ENCODE measurements at places on chromosomes 2 and 18.

DNA sequence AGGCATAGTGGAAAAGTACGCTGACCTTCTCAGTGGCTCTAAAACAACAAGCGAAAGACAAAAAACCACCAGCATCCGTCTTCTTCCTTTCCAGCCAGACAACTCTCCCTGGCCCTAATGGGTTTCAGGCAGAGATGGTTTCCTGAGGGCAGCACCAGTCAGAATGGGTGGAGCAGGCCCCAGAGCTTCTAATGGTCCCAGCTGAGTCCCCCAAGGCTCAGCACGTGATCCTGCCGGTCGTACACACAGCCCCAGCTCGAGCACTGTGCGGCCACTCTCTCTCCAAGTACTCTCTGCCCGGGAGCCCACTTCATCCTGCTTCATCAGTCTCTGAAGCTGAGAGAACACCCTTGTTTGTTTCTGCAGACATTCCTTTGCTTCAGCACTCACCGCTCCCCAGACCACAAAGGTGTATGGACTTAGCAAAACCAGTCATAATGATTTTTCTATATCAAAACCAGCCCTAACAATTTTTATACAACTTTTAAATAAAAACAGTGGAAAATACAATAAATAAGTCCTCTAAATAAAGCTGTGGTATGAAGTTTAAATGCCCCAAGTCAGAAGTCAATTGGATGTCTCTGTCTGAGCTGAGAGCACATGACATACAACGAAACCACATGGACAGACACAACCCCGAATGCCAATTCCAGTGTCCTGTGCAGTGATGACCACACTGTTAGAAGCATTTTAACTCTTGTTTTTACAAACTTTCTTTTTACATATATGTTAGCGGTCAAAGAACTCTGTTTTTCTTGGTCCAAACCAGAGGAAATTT, 63.9 kb downstream of the PARD6G start:
- H3K27ac ChIP-seq = no peak overlapping the region
- no peaks in the 10 kb centered on the region for H3K4me1 ChIP-seq
- H3K36me3 ChIP-seq = no peaks in the 10 kb centered on the region
- no peaks in the 10 kb centered on the region for H3K27me3 ChIP-seq

GRCh38 chr18:78527984-78528383, 451.6 kb upstream of the SALL3 start:
- H3K27ac ChIP-seq = no peak overlapping the region
- H3K27me3 ChIP-seq = no peaks in the 10 kb centered on the region
- H3K4me1 ChIP-seq = no peaks in the 10 kb centered on the region
- no peak overlapping the region for H3K4me3 ChIP-seq

- no peaks in the 10 kb centered on the region for H3K4me1 ChIP-seq
- H3K27me3 ChIP-seq = no peaks in the 10 kb centered on the region
- H3K36me3 ChIP-seq = peaks cover 3% of the 10 kb centered on the region
- no peak for DNase-seq
These were observed 679.8 kb upstream of the NRXN1 start for GRCh38 chr2:51711766-51712165.

DNA sequence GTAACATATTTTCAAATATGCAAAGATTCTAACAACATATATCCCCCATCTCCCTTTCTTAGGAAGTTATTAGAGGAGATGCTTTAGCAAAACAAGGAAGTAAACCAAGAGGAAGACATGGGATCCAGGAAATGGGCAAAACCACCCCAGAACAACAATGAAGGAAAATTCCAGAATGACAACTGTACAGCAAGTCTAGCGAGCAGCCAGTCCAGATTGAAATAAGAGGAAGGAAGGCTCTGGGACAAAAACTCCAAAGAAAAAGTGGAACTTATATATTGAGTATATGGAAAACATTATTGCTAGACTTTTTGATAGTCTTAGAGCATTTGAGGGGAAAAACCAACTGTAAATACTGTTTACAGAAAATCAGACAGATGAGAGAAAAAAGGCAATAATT, 2.9 kb upstream of the ARPC2 start:
- no peaks in the 10 kb centered on the region for H3K27me3 ChIP-seq
- no peak overlapping the region for H3K27ac ChIP-seq
- H3K4me3 ChIP-seq = no peak overlapping the region
- DNase-seq = no peak
- H3K4me1 ChIP-seq = 0 out of 2 replicates have a peak, but pooled peaks cover 4% of the 10 kb centered on the region

DNA sequence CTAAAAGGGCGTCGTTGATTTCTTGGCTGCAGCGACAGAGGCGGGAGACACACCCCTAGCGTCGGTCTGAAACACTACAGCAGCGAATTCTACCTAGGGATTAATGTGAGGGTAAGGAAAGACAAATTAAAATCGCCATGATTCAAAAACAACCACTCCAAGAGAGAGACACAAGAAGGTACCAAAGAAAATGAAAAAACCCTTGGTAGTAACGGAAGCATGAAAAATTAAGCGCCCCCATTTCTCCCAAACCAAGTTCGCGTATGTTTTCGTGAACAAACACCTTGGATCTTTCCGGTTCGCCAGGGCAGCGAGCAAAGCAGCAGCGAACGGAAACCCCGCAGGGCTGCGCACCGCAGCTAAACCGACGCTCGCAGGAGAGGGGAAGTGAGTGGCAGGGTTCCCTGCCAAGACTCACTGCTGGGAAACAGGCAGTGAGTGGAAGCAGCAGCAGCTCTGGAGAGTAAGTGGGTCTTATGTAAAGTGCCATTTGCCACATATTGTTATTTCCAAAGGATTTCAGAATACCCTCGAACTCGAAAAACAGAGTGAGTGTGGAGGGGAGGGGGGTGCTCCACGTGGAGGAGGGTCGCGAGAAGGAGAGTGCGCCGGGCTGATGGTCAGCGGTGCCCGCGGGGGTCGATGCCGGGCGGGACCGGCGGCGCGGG, 1.0 kb downstream of the PPP3R1 start:
- H3K4me3 ChIP-seq = peak overlapping the region; percentile 94
- peak; percentile 70 for DNase-seq
- no peaks in the 10 kb centered on the region for H3K36me3 ChIP-seq
- peak overlapping the region; percentile 55 for H3K27ac ChIP-seq
- H3K4me1 ChIP-seq = peaks cover 5% of the 10 kb centered on the region
- H3K27me3 ChIP-seq = no peaks in the 10 kb centered on the region

DNA sequence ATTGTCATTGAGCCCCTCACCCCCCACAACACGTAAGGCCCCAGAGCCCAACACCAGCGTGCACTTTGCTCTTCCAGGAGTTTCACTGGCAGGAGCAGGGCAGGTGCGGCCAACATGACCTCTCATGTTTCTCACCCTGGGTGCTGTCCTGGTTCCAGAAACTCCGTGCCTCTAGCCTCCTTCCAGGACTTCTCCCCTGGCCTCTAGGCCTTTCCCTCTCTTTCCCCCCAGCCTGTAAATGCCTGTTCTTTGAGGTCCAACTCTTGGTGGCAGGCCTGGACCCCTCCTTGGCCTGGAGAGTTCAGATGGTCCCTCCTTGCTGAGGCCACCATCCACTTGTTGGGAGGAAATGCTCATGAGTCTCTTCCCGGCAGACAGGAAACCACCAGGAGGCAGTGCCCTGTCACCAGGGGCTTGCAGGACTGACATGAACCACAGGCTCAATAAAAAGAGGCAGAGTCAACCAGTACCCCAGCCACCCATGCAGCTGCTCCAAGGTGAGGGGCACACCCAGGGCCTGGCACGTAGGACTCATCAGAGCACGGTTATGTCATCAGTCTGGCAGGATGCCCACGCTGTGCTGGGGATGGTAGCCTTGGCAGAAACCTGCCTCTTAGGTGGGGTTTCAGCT, 1.5 kb downstream of the MALL start:
- H3K27me3 ChIP-seq = peaks cover 8% of the 10 kb centered on the region
- DNase-seq = no peak
- H3K4me3 ChIP-seq = no peak overlapping the region
- no peak overlapping the region for H3K27ac ChIP-seq
- H3K36me3 ChIP-seq = no peaks in the 10 kb centered on the region

GRCh38 chr2:227280895-227281294, 44.2 kb upstream of the MFF start:
- no peak for DNase-seq
- H3K27me3 ChIP-seq = no peaks in the 10 kb centered on the region
- no peaks in the 10 kb centered on the region for H3K4me1 ChIP-seq
- H3K4me3 ChIP-seq = no peak overlapping the region
- no peaks in the 10 kb centered on the region for H3K36me3 ChIP-seq
- H3K27ac ChIP-seq = no peak overlapping the region

- DNase-seq = no peak
- H3K36me3 ChIP-seq = no peaks in the 10 kb centered on the region
- H3K4me3 ChIP-seq = no peak overlapping the region
- H3K27ac ChIP-seq = no peak overlapping the region
- no peaks in the 10 kb centered on the region for H3K27me3 ChIP-seq
- no peaks in the 10 kb centered on the region for H3K4me1 ChIP-seq
These were observed 26.7 kb upstream of the PRLH start for GRCh38 chr2:237539681-237540080.

DNA sequence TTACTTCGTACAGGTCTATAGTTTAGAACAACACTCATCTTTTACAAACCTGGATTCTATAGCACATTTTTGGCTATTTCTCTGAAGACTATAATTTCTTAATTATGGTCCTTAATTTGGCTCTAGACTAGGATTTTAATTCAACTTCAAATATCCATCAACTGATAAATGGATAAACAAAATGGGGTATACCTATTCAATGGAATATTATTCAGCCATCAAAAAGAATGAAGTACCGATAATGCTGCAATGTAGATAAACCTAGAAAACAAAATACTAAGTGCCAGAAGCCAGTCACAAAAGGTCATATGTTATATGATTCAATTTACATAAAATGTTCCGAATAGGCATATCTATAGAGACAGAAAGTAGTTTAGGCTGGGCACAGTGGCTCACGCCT, 15.2 kb upstream of the RIF1 start:
- H3K36me3 ChIP-seq = peaks cover 2% of the 10 kb centered on the region
- H3K27ac ChIP-seq = no peak overlapping the region
- no peak overlapping the region for H3K4me3 ChIP-seq
- no peaks in the 10 kb centered on the region for H3K4me1 ChIP-seq
- no peak for DNase-seq
- no peaks in the 10 kb centered on the region for H3K27me3 ChIP-seq

GRCh38 chr18:61333746-61334490, 688 bp downstream of the CDH20 start:
- peak overlapping the region; percentile 78 for H3K4me3 ChIP-seq
- no peaks in the 10 kb centered on the region for H3K36me3 ChIP-seq
- no peaks in the 10 kb centered on the region for H3K4me1 ChIP-seq
- peak; percentile 52 for DNase-seq
- H3K27me3 ChIP-seq = peaks cover 4% of the 10 kb centered on the region

Data from H9 (cell line).